ENCODE measurements at places on chromosomes 13 and 19. TPM values are rescaled to one million over a fixed set of nuclear protein-coding genes. Genes with fewer than 3 reads are reported as not detected.

Gene ZNF525
- total RNA-seq, result 22.4 TPM

Gene DIRAS1
- not detected for total RNA-seq

Gene NTN5
- 0.21 TPM for total RNA-seq

Gene CLDND2
- 3.8 TPM for total RNA-seq

Gene POU2F2
- total RNA-seq, result 52.2 TPM

Gene C19orf85
- total RNA-seq, result not detected

Gene KLK15
- total RNA-seq, result not detected

Gene AXL
- 0.42 TPM for total RNA-seq

DNA sequence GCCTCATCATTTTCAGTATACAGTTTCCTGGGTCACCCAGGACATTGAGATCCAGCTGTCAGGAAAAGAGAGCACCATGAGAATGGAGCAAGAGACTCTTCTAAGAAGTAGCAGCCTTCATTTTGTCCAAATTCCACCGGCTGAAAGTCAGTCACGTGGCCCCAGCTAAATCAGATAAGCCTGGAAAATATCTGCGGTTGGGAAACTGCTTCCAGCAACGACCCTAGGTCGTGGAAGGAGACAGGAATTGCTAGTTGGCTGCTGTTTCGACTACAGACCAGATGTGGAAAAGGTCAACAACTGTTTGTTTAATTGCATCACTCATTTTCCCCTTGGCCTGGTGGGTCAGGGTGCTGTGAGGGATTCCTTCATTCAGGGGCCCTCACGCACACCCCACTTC is 107.0 kb downstream of the ZNF536 start:
- no peak overlapping the region for H3K27ac ChIP-seq
- H3K27me3 ChIP-seq, result peaks cover 18% of the 10 kb centered on the region
- DNase-seq, result no peak
- no peaks in the 10 kb centered on the region for H3K4me1 ChIP-seq
- no peaks in the 10 kb centered on the region for H3K36me3 ChIP-seq

DNA sequence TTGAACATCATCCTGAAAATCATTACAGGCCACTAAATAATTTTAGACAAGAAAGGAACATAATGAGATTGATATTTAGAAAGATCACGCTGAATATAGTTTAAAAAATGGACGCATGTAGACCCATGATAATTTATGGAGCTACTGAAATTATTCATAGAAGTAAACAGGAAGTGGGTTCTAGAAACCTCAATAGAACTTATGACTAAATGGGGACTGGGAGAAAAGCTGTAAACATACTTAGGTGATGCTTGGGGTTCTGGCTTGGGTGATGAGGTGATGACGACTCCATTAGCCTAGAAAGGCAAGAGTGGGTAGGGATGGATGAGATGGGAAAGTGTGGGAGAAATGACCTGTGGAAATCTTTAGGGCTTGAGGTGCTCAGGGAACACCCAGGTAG is 484.0 kb downstream of the MYO16 start:
- H3K4me3 ChIP-seq, result no peak overlapping the region
- DNase-seq, result no peak
- peaks cover 4% of the 10 kb centered on the region for H3K27me3 ChIP-seq
- no peaks in the 10 kb centered on the region for H3K36me3 ChIP-seq

- H3K4me1 ChIP-seq, result peaks cover 17% of the 10 kb centered on the region
- no peak overlapping the region for H3K27ac ChIP-seq
- no peaks in the 10 kb centered on the region for H3K36me3 ChIP-seq
- H3K4me3 ChIP-seq, result peak overlapping the region; percentile 7
- DNase-seq, result no peak
Measured at GRCh38 chr19:41994994-41995958, 1.2 kb upstream of the ATP1A3 start.

- H3K27me3 ChIP-seq, result no peaks in the 10 kb centered on the region
- no peaks in the 10 kb centered on the region for H3K4me1 ChIP-seq
- no peaks in the 10 kb centered on the region for H3K36me3 ChIP-seq
- no peak overlapping the region for H3K4me3 ChIP-seq
Measured at GRCh38 chr13:101661839-101662238, 209.4 kb downstream of the ITGBL1 start.

DNA sequence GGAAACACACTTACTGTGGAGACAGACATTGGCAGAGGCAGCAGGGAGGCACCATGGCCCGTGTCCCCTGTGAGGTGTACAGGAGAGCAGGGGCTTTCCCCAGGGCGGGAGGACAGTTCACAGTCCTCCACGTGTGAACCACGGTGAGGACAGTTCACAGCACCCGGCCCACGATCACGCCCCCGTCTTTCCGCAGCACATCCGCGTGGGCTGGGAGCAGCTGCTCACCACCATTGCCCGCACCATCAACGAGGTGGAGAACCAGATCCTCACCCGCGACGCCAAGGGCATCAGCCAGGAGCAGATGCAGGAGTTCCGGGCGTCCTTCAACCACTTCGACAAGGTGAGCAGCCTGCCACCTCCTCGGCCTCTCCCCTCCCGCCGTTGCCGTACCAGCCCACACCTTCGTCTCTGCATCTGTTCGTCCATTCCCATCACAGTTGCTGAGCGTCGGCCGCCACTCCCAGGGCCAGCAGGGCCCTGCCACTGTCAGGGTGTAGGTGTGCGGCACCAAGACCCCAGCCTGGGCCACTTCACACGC is 17.4 kb downstream of the CAPN12 start:
- peaks cover 4% of the 10 kb centered on the region for H3K36me3 ChIP-seq
- no peak overlapping the region for H3K4me3 ChIP-seq
- H3K27ac ChIP-seq, result no peak overlapping the region
- no peaks in the 10 kb centered on the region for H3K27me3 ChIP-seq
- H3K4me1 ChIP-seq, result peaks cover 11% of the 10 kb centered on the region
- no peak for DNase-seq

DNA sequence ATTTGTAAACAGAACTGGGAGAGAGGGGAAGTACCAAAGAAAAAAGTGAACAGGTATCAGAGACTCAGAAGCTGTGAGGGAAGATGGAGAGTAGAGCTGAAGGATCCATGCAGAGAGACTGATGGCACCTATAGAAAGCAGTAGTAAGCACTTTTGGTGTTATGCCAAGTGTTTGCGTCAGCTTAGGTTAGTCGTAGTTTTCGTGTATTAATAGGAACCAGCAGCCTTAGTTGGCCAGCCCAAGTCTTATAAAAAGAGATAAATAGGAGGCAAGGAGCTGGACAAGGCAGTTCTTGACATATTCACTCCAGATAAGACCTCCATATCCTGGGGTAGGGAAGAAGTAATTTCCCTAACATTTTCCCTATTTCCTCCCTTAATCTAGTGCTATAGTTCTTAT is 214.2 kb downstream of the OXGR1 start:
- no peaks in the 10 kb centered on the region for H3K4me1 ChIP-seq
- H3K4me3 ChIP-seq, result no peak overlapping the region
- H3K27ac ChIP-seq, result no peak overlapping the region
- no peaks in the 10 kb centered on the region for H3K27me3 ChIP-seq

DNA sequence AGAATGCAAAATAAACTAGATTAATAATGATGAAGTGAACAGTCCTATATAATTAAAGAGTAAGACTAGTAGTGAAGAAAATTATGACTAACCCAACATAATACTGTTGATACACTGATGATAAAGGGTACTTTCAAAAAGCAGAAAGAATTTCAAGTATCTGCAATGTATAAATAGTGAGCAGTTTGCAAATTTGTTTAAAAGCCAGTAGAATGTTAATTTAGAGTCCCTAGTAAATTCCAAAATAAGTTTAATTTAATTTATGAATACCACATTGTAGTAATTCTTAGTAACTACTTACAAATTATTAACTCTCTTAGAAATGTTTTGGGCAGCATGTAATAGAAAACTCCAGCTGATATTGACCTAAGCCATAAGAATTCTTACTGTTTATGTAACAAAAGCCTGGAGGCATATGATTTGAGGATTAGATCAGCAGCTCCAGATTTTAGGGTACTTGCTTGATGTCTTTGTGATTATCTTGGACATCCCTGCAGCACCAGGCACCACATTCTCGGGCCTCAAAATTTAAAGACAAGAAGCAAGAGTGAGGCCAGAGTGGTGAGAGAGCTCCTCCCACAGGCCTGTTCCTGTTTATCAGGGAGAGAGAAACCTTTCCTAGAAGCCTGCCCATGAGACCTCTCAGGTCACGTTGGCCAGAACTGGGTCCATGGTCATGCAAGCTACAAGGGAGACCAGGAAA is 67.6 kb upstream of the TDRD3 start:
- no peaks in the 10 kb centered on the region for H3K36me3 ChIP-seq
- H3K27me3 ChIP-seq, result peaks cover 7% of the 10 kb centered on the region
- no peaks in the 10 kb centered on the region for H3K4me1 ChIP-seq

- H3K4me3 ChIP-seq, result no peak overlapping the region
- H3K4me1 ChIP-seq, result peaks cover 38% of the 10 kb centered on the region
- H3K36me3 ChIP-seq, result peaks cover 5% of the 10 kb centered on the region
- DNase-seq, result no peak
- H3K27ac ChIP-seq, result no peak overlapping the region
Measured at GRCh38 chr19:2625434-2625833, 77.1 kb downstream of the GNG7 start.

DNA sequence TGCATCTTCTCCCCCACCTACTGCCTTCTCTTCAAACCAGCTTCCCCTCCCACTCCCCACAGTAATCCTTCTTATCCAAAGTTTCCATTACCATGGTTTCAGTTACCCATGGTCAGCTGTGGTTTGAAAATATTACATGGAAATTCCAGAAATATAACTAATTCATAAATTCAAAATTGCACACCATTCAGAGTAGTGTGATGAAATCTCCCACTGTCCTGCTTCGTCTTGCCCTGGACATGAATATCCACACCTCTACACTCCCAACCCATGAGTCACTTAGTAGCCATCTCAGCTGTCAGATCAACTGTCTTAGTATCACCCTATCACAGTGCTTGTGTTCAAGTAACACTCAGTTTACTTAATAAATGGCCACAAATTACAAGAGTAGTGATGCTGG is 3.8 kb upstream of the KCTD12 start:
- peaks cover 22% of the 10 kb centered on the region for H3K4me1 ChIP-seq
- no peak overlapping the region for H3K27ac ChIP-seq
- peaks cover 1% of the 10 kb centered on the region for H3K36me3 ChIP-seq
- DNase-seq, result no peak
- H3K4me3 ChIP-seq, result no peak overlapping the region

- no peak overlapping the region for H3K27ac ChIP-seq
- H3K36me3 ChIP-seq, result no peaks in the 10 kb centered on the region
- no peak for DNase-seq
- H3K4me3 ChIP-seq, result no peak overlapping the region
Measured at GRCh38 chr13:112902101-112902651, 66.8 kb upstream of the MCF2L start.

DNA sequence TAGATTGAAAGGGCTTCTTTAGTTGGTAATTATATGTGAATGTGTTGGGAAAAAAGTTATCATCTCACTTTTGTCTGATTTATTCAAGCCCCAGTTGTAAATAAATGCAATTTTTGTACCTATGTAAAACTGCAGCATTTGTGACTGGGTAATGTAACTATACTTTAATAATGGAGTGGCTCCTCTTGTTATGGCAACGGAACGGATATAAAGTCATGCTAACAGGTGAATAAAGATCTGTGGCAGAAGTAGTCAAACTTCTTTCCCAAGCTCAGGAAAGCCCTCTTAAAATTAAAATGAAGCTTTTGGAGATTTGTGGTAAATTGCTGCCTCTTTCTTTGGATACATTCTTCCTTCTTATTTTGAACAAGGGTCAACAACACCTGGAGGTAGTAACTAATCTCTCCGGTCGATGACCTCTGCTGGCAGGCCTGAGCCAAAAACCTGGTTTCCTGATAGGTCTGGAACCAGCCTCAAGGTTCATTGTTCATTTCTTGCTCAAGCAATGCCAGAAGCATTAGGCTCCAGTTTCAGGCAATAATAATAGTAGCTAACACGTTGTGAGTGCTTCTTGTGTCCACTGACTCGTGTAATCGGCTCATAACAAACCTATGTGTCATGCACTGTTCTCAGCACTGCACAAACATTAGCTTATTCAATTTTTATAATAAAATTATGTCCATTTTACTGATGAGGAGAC is 313.4 kb upstream of the DACH1 start:
- DNase-seq, result no peak
- no peak overlapping the region for H3K27ac ChIP-seq
- no peak overlapping the region for H3K4me3 ChIP-seq
- H3K27me3 ChIP-seq, result no peaks in the 10 kb centered on the region
- no peaks in the 10 kb centered on the region for H3K4me1 ChIP-seq
- H3K36me3 ChIP-seq, result no peaks in the 10 kb centered on the region

GRCh38 chr19:41324231-41324702 is 14.3 kb downstream of the CCDC97 start:
- no peak for DNase-seq
- H3K4me3 ChIP-seq, result no peak overlapping the region
- peaks cover 56% of the 10 kb centered on the region for H3K4me1 ChIP-seq

GRCh38 chr19:8240274-8241229 is 31.4 kb downstream of the CERS4 start:
- H3K27ac ChIP-seq, result peak overlapping the region; percentile 62
- peak; percentile 76 for DNase-seq
- peaks cover 10% of the 10 kb centered on the region for H3K4me1 ChIP-seq

DNA sequence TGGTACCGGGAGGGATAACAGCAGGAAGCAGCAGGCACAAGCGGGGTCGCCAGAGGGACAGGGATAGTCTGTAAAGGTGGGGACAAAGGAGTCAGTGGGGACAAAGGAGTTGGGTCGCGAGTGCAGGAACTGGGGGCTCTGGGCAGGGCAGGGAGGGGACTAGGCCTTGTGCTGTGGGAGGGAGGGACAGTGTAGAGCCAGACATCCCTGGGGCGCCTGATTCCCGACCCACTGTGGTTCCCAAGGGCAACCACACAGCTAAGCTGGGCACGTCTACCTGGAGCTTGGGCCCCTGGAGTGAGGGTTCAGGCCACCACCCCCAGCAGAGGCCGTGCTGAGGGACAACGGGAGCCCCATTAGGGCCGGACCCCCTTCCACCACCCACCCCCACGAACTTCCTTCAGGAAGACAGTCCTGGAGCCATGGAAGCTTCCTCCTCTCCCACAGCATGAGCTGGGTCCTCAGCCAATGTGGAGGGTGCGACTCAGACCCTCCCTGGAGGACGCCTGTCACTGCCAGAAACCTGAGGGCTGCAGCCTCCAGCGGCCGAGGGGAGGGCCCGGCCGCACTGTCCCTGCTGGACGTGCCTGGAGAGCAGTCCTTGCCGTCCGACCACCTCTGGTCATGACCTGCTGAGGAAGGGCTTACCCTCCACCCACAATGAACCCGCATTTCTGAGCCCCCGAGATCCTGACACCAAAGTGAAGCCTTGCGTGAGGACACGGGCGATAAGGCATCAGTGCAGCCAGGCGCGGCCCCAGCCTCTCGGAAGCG is 77.9 kb downstream of the SPACA7 start:
- H3K4me1 ChIP-seq, result no peaks in the 10 kb centered on the region
- H3K4me3 ChIP-seq, result no peak overlapping the region
- no peak overlapping the region for H3K27ac ChIP-seq
- no peak for DNase-seq

DNA sequence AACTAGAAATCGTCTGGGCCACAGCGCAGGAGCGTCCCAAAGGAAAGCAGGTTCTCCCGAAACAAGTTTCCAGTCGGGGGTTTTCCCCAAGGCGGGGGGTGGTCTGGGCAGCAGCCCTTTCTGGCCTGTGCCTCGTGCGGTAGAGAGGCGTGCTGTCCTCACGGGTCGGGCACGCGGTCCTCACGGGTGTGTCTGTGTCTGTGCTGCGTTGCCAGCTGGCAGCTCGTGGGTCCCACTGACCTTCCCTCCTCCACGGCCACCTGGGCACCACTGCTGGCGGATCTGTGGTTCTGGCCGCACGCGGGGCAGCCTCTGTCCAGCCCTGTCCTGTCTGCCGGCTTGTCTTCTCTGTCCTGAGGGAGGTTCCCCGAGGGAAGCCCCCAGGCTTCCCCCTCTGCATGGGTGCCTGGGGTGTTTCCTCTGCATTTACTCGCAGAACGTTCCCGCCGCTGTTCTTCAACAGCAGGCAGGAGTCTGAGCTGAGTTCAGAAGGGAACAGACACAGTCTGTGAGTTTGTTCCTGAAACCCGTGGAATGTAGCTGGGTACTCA is 98.2 kb upstream of the MCF2L start:
- peaks cover 17% of the 10 kb centered on the region for H3K36me3 ChIP-seq
- H3K27ac ChIP-seq, result no peak overlapping the region
- H3K27me3 ChIP-seq, result peaks cover 5% of the 10 kb centered on the region
- H3K4me3 ChIP-seq, result no peak overlapping the region
- H3K4me1 ChIP-seq, result peaks cover 15% of the 10 kb centered on the region
